ENCODE measurements at places on chromosomes 5 and 9.
A peak's percentile ranks its signal among the peaks of the same experiment; 100 is the strongest.

GRCh38 chr9:78292026-78292425 lies 4.9 kb upstream of the PSAT1 start:
- DNase-seq, result no peak

DNA sequence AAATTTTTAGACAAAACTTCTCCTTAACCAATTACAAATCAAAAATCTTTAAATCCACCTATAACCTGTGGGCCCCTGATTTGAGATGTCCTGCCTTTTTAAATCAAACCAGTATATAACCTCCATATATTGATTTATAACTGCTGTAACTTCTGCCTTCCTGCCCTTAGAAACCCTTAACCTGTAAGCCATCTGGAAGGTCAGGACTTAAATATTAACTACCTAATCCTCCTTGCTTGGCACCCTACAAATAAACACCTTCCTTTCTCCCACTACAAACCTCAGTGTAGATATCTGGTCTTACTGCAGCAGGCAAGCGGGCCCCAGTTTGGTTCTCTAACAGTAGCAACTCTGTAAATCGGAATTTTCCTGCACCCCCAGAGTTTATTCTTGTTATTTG lies 83.9 kb downstream of the MTREX start:
- no peak for DNase-seq

DNA sequence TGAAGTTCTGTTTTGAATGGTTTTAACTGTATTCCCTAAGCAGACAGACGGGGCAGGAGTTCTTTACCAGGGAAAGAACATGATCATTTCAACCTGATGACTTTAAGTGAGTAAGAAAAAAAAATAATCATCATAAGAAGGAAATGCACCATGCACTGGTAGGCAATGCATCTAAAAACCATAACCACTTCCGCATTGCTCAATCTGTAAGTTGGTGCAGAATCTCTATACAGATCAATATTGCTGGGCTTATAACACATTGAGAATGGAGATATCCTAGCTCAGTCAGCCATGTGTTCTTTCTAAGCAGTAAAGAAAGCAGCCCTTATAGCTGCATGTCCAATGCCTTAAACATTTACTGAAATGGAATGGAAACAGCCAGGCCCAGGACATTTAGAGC lies 407.1 kb upstream of the DMAC1 start:
- no peak for DNase-seq

DNA sequence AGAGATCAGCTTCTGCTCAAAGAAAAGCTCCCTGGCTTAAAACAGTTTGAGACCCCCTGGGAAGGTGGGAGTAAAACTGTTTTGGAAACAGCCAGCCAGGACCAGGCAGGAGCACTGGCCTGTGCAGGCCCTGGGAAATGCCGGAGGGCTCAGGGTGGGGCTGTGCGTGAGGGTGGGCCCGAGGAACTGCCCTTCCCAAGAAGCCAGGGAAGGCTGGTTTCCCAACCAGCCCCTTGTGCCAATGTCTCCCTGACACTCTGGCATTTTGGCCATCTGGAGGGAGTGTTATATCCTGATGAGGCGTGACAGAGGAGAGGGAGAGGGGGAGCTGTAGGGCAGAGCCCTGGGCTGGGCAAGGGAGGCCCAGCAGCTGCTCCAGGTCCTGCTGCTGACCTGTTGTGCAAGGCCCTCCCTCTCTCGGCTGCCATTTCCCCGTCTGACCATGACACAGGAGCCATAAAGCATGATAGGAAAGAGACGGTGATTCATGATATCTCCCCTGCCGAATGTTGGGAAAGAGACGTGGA lies 16.1 kb downstream of the OLFML2A start:
- no peak for DNase-seq

DNA sequence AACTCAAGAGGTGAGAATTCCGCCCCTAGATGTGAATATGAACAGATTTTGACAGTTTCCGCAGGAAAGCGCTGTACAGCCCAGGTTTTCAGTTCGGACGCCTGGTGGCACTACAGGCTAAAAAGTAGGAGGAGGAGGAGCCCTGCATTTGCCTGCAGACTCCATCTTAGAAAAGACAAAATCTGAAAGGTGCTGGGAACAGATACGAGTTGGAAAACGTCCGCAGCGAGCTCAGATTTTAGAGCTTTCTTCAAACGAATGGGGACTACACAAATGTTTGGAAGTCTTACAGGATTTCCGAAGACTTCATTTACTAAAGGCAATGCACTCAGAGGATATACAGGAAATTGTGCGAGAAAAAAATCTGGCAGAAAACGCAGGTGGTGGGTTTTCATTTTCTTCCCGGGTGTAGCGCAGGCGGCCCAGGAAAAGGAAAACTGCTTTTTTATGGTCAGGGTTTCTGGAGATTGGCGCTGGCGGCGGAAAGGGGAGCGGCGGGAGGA lies 9.9 kb upstream of the PCDHB2 start:
- DNase-seq, result peak; percentile 10

DNA sequence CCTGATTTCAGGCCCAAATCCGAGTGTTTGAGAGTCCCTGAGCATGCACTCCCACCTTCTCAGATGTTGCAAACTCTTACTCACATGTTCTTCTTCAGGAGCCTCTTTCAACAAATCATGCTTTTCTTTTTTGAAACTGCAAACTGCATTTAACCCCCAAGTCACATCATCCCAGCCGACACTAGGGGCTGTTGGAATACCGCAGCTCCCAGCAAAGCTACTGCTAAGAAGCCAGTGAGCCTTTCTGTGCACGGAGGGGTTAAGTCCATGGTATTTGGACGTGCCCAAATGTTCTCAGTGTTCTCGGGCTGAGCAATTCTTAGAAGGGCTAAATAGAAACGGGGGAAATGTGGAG lies 282.9 kb downstream of the NFIB start:
- DNase-seq, result no peak

DNA sequence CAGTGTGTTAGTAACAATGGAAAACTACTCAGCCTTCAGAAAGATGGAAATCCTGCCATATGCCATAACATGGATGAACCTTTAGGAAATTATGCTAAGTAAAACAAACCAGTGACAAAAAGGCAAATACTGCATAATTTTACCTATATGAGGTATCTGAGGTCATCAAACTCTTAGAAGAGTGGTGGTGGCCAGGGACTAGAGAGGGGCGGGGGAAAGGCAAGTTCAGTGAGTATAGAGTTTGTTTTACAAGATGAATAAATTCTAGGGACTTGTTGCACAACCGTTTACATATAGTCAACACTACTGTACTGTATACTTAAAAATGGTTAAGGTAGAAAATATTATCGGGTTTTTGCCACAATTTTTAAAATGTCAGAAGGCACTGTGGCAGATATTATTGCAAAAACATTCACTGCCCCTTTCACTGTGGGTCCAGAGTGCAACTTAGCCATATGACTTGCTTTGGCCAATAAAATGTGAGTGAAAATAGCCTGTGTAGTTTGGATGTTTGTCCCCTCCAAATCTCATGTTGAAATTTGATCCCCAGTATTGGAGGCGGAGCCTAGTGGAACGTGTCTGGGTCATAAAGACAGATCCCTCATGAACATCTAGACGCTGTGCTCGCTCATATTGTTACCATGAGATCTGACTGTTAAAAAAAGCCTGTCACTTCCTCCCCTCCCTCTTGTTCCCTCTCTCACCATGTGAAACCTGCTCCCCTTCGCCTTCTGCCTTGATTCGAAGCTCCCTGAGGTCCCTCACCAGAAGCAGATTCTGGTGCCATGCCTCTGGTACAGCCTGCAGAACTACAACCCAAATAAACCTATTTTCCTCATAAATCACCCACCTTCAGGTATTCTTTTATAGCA lies 9.5 kb downstream of the ZNF367 start:
- no peak for DNase-seq

- DNase-seq, result no peak
Observed at GRCh38 chr5:58255970-58256369, 203.9 kb downstream of the PLK2 start.

DNA sequence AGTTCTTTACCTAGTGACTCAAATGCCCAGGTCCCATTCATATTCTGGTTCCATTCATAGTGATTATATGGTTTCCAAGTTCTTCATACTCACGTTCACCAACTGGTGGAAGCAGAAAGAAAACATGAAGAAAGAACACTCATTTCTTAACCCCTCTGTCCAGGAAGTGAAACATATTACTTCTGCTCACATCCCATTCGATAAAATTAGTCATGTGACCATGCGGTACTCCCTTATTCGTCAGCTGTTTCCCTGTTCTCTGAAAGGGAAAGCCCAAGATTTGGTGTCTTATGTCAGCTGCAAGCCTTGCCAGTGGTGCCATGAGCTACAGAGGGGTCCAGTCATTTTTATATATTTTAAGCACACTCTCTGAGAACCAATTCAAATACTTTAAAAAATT lies 387.0 kb upstream of the DMAC1 start:
- no peak for DNase-seq

- no peak for DNase-seq
Observed at GRCh38 chr5:34047774-34048572, 5.0 kb upstream of the C1QTNF3 start.

DNA sequence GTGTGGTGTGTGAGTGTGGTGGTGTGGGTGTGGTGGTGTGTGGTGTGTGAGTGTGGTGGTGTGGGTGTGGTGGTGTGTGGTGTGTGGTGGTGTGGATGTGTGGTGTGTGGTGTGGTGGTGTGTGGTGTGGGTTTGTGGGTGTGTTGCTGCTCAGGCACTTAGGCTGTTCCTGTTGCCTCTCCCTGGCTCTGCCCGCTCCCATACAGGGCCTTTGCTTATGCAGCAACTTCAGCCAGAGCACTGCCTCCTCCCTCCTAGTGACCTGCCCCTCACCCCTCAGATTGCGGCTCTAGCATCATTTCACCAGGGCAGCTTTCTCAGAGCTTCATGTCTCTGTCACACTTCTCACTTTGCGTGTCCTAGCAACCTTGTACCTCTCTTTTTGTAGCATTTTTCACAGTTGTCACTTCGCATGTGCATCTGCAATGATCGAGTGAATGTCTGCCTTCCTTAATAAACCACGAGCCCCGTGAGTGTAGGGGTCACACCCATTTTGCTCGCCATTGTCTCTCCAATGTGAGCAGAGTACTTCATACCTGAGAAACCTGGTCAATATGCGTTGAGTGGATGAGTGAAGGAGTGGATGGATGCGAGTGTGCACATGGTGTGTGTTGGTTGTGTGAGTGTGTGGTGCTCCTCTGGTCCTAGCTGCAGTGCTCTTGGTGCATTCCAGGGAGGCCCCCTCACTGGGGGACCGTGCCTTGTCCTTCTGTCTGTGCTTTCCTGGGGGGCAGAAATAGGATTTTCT lies 167.9 kb upstream of the PANK3 start:
- DNase-seq, result no peak

- no peak for DNase-seq
Observed at GRCh38 chr9:5800969-5801738, 31.8 kb downstream of the ERMP1 start.

DNA sequence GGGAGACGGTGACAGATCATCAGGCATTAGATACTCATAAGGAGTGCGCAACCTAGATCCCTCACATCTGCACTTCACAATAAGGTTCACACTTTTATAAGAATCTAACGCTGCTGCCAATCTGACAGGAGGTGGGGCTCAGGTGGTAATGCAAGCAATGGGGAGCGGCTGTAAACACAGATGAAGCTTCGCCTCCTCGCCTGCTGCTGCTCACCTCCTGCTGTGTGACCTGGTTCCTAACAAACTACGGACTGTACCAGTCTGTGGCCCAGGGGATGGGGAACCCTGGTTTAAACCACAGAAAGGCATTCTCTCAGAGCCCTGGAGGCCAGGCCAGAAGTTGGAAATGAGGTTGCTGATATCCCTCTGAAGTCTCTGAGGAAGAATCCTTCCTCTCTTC lies 323.6 kb downstream of the DRD1 start:
- DNase-seq, result no peak

DNA sequence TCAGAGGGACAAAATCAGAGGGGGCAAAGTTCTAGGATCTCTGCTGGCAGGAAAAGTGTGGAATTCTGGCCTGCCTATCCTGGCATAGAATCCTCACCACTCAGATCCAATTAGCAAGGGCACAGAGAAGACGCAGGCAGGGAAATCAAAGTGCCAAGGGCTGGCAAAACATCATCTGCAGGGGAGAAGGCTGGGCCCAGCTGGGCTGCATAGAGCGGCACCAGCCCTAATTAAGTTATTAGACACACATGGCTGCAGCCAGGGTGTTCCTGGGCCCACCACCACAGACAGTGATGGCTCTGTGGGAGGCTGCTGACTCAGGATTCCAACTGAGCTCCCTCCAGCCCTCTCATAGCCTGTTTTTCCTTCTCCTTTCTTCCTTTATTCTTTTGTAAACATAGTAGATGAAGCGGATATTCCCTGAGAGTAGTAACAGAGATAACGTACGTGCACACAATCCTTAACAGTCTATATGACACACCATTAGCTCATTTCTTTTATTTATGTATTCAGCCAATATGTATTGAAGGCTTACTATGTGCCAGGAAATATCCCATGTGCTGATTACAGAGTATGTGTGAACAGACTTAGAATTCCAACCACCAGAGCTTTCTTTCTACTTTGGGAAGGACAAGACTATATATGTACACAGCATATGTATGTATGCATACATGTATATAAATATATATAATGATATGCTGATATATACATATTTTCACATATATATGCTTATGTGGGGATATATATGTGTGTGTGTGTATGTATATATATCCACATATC lies 236.1 kb downstream of the ASTN2 start:
- DNase-seq, result no peak

- no peak for DNase-seq
Observed at GRCh38 chr9:107387409-107387808, 102.2 kb downstream of the KLF4 start.

GRCh38 chr5:55897905-55898304 lies 46.7 kb downstream of the IL31RA start:
- no peak for DNase-seq

- no peak for DNase-seq
Observed at GRCh38 chr5:131186561-131187256, 16.0 kb downstream of the LYRM7 start.

DNA sequence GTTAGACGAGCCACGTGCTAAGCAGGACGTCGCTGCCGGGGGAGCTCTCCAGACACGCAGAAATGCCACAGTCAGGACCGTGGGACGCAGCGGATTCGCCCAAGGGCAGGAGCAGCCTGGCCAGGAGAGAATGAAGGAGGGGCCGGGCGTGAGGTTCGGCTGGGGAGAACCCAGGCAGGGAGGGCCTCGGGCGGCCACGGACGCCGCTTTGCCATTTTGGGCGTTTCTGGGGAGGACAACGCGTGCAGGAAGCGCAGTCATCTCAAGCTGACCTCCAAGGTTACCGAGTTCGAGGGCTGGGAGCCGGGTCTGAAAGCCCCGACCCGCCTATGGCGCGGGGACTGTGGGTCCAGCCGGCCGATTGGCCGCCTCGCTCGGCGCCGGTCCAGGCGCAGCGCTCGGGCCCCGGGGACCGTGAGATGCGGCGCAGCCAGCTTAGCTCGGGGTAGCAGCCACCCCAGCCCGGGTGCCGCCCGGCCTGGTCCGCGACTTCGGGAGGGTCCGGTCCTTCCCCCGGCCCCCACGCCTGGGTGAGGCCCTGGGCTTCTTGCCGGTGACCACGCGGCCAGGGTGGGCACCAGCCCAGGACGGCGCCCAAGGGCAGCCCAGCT lies 760 bp upstream of the MAN1B1 start:
- peak; percentile 33 for DNase-seq

DNA sequence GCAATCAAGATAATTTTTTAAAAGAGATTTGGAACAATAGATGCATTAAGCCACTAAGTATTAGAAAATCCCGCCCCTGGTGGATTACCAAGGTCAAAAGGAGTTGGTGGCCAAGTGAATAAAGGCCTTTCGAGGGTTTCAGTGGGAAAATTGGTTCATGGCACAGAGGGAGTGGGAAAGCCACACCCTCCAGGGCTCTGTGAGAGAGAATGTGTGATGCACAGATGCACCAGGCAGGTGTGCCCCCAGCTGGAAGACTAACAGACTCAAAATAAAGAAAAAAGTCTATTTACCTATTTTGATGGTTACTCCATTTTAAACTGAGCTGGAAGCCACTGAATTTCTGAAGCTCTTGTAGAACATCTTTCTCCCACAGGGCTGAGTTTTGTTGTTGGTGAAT lies 278.0 kb downstream of the DRD1 start:
- DNase-seq, result no peak
